ENCODE measurements at places on chromosomes 7 and 10.

GRCh38 chr7:139913021-139913844, 84.2 kb downstream of the TBXAS1 start:
- DNase-seq = no peak

DNA sequence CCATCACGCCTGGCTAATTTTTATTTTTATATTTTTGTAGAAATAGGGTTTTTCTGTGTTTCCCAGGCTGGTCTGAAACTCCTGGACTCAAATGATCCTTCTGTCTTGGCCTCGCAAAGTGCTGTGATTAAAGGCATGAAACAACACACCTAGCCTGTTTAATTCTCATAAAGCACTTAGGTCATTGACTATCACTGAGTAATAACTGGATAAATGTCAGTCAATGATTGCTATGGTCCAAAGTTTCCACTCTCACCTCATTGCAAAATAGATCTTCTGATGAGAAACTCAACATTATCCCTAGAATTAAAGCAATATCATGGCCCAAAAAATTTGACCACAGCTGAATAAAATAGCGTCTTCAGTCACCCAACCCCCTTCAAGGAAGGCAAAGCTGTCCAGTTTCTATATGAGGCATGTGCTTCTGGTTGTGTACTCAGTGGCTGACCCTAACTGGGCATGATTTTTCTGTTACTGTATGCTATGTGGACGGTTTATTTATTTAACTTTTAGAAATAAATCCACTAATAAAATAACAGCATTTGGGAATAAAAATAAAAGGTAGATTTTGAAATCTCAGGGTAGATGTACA, 86.5 kb upstream of the LRRN3 start:
- DNase-seq = no peak

- DNase-seq = no peak
Measured at GRCh38 chr10:133186416-133187090, 26.5 kb downstream of the KNDC1 start.

GRCh38 chr10:56836659-56837058, 475.6 kb upstream of the ZWINT start:
- no peak for DNase-seq

DNA sequence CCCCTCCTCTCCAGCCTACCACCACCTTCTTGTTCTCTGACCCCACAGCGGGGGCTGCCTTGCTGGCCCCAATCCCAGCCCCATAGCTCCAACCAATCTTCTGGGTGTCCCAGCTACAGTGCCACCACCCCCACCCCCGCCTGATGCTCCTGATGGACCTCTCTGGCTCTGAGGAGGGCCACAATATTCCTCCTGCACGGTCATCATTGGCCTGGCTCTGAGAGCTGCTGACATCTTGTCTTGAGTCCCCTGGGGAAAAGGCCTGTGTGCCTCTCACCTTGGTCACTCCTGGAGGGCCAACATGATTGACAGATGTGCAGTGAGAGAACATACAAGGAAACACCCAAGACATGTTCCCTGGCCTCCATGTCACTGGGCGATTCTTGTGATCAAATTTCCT, 7.6 kb downstream of the GDF2 start:
- DNase-seq = no peak

GRCh38 chr7:100546926-100547800, 8.2 kb downstream of the AGFG2 start:
- no peak for DNase-seq

DNA sequence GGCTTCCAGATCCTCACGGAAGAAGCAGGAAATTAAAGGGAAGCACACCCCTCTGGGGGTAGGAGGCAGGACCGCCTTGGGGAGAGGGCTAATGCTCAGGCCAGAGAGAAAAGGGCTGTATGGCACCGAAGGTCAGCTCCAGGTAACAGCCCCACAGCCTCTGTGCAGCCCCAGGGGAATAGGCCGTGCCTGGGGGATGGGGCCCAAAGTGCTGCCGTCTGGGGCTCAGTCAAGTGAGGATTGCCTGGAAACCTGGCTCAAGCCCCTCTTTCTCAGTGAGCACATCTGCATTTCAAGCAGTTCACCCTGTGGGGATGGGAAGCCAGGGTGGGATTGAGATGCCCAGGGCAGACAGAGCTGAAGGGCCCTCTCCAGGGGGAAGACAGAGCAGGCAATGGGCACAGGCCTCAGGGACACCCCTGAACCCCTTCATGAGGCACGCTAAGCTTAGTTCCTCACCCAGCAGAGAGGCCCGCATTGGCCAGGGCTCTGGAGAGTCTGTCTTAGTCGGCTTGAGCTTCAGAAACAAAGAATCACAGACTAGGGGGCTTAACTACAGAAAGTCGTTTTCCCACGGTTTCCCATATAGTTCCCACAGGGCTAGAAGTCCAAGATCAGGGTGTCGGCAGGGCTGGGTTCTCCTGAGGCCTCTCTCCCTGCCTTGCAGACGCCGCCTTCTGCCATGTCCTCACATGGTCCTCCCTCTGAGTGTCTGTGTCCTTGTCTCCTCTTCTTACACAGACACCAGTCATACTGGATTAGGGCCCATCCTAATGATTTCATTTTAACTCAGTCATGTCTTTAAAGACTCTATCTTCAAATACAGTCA, 118.2 kb downstream of the PTPN20 start:
- no peak for DNase-seq

- no peak for DNase-seq
Measured at GRCh38 chr7:70069977-70070376, 471.7 kb downstream of the AUTS2 start.

- DNase-seq = no peak
Measured at GRCh38 chr7:137804836-137805235, 41.9 kb downstream of the DGKI start.

GRCh38 chr7:14380881-14381280, 391.4 kb upstream of the ETV1 start:
- DNase-seq = no peak

- DNase-seq = no peak
Measured at GRCh38 chr7:151833691-151834090, 43.2 kb downstream of the PRKAG2 start.

DNA sequence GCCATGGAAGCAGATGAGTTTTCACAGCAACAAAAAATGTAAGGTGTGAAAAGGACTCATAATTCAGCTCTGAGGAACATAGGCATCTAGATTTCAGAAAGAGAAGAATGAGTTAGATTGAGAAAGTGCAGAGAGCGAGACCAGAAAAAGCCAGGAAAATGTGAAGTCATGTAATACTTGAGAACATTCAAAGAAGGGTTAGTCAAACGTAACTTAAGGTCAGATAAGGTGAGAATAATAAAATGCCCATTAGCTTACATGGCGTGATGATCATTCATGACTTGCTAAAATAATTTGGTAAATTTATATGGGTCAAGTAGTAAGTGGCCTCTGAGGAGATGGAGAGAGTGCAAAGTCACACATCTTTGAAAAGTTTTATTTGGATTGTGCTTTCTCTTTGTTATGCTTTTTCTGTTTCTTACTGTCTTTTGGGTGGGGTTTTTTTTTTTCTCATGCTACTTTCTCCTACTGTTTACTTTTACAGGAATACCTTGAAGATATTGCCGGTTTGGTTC, 271.8 kb upstream of the NRG3 start:
- no peak for DNase-seq

GRCh38 chr7:140315498-140316164, 82.7 kb downstream of the SLC37A3 start:
- DNase-seq = no peak

DNA sequence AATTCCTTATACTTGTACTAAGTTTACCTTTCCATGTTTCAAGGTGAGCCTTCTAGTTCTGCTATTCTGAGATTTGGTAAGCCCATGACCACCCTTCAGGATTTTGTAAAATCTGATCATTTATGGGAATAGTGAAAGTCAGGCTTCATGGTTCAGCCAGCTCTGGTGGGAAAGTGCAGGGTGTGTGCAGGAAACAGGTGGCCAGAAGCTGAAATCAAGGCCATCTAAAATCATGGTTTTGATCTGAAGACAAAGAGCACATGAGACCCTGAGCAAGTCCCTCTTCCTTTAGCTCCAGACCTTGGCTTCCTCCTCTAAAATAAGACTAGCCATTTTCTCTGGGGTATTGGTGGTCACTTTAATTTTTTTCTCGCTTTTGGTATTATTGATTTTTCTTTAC, 91.3 kb downstream of the CALD1 start:
- DNase-seq = no peak

- no peak for DNase-seq
Measured at GRCh38 chr10:48941427-48942075, 1.9 kb upstream of the LRRC18 start.

DNA sequence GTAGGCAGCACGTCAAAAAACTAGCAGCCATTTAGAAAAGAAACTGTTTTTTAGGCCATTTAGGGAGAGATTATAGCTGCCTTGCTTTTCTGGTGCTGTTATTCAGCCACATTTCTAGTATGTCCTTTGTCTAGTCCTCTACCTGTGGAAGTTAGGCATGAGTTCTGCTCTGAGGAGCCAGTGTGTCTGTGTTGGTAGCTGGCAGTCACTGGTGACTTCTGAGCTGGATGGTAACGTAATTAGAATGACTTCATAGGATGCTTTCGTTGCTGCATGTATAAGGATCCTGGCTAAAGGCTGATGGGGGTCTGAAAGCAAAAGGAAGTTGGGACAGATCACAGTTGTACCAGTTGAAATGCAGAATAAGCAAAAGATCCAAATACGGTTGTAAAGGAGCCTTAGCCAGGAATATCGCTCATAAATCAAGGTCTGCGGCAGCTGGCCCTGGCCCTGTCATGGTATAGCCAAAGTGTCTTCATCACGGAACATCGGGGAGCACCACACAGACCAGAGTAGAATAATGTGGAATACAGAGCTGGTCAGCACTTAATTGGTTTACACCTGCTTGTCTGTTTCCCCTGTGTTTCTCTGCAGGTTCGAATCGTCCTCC, 226.7 kb downstream of the EXOC4 start:
- no peak for DNase-seq

DNA sequence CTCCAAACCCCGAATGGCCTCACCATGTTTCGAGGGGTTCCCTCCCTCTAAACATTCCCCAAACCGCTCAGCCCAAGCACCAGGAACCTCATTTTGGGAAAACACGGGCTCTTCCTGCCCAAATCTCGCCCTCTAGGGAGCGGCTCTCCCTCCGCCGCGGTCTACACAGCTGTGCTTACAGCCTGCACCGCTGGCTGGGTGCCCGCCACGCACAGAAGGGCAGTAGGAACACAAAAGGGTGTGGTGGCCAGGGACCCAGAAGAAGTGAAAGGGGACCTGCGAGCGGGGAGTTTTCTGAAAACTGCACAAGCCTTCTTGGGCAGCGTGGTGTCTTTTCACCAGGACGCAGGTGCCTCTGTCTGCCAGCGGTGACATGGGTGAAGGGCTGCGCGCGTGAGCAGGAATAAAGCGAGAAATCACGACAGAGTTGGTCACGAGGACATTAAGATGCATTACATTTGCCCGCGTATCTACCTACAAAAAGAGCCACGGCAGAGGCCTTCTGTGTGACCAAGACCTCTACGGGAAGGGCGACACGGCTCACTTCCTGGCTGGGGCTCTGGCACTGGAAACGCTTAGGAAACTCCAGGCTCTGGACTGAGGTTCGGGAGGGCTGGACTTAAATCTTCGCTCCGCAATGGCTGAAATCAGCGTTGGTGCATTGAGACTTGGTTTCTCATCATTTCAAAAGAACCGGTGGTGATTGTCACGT, 171.7 kb downstream of the LSM5 start:
- no peak for DNase-seq

GRCh38 chr10:110456046-110456445, 41.7 kb upstream of the DUSP5 start:
- DNase-seq = no peak

DNA sequence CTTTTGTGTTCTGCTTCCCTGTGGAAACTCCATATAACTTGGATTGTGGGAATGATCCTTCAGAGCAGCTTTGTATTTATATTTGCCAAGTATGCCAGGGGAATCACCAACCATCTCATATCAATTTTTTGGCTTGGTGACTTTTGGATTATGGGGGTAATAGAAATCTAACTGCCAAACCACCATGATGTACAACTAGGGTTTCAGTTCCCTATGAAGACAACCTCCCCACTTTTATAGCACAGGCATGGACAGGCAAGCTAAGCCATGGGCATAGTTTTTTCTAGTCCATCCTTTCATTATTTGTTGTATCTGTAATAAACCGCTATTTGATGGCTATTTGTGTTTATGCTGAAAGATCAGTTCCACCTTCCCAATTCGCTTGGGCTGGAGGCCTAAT, 17.7 kb downstream of the NPY start:
- DNase-seq = no peak

GRCh38 chr7:97007583-97007861, 2.2 kb downstream of the DLX6 start:
- no peak for DNase-seq

GRCh38 chr7:42834676-42835075, 77.2 kb downstream of the C7orf25 start:
- DNase-seq = no peak

DNA sequence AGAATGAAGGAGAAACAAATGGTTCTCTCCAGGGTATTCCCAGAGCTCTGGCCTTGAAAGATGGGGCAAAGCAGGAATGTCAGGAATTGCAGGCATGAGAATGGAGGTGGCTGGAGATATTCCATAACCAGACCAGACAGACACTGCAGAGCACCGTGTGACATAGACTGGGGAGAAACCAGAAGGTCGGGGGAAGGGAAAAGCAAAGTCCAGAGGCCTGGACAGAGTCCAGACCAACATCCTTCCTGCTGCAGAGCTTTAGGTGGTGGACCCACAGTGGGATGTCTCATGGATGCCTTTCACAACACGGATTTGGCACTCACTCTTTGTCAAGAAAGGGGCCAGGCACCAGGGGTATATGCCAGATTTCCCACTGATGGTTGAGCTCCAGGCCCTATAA, 177.2 kb upstream of the INHBA start:
- DNase-seq = no peak

GRCh38 chr10:4947635-4948596, 15.3 kb upstream of the AKR1C1 start:
- DNase-seq = no peak

GRCh38 chr10:19819419-19820033, 3.3 kb downstream of the PLXDC2 start:
- no peak for DNase-seq

Data from hypothalamus (tissue), 51 donors.